H54 (cell line): ENCODE measurements at places on chromosomes 12 and 14.

DNA sequence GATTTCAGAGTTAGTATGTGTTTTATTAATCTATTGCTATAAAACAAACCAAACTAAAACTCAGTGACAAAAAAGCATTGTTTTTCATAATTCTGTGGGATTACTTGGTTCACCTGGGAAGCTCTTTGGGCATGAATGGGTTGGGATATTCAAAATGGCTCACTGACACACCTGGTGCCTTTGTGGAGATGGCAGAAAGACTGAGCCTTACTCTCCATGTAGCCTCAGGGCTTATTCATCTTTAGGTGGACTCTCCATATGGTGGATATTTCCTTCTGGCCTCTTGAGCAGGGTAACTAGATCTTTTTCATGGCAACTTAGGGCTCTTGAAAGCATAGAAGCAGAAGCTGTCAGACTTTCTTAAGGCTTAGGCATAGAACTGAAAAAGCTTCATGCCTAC is 1102.8 kb upstream of the SEL1L start:
- DNase-seq = no peak

- DNase-seq = no peak
Measured at GRCh38 chr14:20472536-20473169, 3.4 kb downstream of the PNP start.

DNA sequence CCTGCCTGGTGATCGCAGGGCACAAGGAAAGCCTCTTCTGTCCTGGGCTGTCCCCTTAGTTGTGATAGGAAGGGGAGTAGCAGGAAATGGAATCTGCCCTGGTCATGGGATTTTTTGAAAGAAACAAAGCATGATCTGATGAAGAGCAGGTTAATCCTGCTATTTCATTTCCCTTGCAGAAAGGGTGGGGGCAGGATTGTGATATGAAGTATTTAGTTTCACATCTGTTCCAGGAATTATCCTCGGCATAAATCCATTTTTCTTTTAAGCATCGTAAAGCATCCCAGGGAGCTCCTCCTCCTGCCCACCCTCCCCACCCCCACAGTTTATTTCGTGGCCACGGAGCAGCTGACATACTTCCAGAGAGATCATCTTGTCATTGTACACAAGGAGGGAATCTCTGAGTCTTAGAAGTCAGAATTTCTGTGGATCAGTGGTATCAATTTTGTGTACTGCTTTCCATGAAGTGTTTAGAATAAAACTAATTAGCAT is 53.1 kb downstream of the TGFB3 start:
- DNase-seq = no peak

- no peak for DNase-seq
Measured at GRCh38 chr14:95440496-95440895, 76.0 kb downstream of the SYNE3 start.

GRCh38 chr14:51293149-51293911 is 53.3 kb downstream of the TMX1 start:
- DNase-seq = no peak

DNA sequence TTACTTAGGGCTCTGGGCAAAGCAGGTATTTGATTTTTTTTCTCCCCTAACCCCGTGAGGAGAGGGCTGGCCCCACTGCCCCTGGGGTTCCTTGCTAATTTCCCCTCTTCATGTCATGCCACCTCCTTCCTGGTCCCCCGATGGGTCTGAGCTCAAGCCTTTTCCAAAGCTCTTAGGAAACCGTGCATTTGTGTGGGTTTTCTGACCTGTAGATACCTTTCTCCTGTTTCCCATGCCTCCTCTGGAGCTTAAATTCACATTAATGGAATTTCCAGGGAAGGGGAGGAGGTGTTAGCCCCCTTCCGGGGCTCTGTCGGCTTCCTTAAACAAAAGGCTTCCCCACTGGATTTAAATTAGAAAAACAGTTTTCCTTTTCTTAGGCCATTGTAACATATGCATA is 12.6 kb downstream of the SFSWAP start:
- DNase-seq = no peak

DNA sequence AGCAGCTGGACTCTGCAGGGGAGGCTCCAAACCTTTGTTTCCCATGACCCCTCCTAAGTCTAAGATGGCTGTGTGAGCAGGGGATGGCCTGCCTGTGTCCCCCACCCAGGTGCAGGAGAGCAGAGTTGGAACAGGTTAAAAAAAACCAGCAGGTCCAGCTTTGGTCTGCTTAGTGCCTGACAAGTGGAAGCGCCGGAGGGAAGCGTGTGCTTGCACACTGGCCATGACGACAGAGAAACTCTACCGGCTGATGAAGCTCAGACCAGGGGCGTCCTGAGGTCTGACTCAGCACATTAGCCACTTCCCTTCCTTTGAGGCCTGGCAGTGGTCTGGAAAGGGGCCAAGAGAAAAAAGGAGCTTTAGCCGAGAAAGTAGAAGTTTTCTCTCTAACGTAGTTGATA is 280.1 kb downstream of the VRK1 start:
- DNase-seq = peak; percentile 72

DNA sequence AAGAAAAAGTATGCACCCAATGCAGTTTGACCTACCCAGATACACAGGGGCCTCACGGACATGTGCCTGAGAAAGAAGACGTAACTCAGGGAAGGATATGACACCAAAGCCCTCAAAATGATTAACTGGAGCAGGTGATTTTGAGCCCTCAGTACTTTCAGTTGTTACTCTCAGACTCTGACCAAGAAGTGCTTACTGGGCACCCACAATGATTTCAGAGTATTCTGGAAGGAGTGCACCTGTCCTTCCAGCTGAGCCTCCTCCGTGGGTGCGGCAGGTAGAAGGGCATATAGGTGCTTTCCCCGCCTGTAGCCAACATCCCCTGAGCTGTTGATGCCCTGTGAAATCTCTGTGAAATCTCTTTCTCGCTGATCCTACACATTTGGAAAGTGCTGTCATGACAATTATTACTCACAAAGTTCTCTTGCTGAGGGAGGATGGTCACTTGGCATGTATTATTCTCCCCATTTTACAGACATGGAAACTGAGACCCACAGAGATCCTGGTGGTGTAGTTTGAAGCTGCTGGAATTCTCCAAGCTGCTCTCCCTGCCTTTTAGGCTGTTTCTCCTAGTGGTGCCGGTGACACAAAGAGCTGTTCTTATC is 154.3 kb upstream of the CCND2 start:
- DNase-seq = no peak

DNA sequence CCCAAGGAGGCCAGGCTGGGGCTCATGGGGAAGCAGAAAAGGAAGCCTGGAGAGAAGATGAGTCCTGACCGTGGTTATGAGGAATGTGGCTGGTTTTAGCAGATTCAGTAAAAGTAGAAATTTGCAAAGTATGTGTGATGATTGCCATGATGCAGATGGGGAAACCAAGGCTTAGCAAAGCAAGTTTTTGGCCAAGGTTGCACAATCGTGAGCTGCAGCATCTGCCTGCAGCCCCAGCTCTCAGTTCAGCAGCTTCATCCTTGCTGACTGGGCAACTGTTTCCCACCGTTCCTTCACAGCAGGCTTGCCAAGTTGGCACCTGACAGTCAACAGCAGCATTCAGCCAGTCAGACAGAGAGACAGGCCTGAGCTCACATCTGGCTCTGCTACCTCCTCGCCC is 656.7 kb downstream of the MED13L start:
- no peak for DNase-seq

DNA sequence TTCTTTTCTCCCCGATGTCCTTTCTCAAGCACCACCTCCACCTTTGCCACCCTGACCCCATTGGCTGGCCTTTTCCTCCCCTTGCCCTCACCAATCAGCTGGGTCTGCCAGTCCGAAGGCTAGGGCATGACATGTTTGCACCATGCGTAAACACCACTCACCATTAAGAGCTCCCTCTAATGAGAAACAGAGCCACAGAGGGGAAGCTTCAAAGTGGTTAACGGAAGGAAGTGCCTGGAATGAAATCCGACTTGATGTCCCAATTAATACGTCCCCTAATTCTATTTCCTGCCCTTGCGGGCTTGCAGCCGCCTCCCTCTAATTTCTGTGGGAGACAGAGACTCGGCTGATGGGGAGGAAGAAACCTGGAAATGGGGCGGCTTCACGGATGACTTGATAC is 318.5 kb upstream of the TBX3 start:
- DNase-seq = no peak

GRCh38 chr12:58914457-58914856 is 5.8 kb downstream of the LRIG3 start:
- no peak for DNase-seq

- no peak for DNase-seq
Measured at GRCh38 chr14:22907429-22907828, 11.5 kb downstream of the RBM23 start.

GRCh38 chr12:75553398-75553797 is 42.0 kb upstream of the KRR1 start:
- DNase-seq = no peak

DNA sequence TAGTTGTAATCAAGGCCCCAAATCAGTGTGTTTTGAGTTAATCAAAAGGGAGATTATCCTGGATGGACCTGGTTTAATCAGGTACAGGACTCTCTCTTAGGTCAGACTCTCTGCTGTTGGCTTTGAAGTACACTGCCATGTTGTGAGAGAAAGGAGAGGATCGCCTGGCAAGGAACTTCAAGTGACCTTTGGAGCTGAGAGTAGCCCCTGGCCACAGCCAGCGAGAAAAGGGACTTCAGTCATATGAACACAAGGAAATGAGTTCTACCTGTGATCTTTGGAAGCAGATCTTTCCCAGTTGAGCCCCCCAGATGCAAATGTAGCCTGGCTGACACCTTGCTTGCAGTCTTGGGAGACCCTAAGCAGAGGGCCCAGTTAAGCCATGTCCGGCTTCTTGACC is 68.3 kb upstream of the CPM start:
- DNase-seq = no peak

- DNase-seq = no peak
Measured at GRCh38 chr12:30278401-30278800, 417.3 kb downstream of the IPO8 start.

GRCh38 chr12:70121562-70121961 is 121.7 kb upstream of the CNOT2 start:
- no peak for DNase-seq

GRCh38 chr14:77372304-77372841 is 4.5 kb downstream of the TMED8 start:
- DNase-seq = no peak

- peak; percentile 87 for DNase-seq
Measured at GRCh38 chr12:27014085-27014858, at the start of gene TM7SF3. Gene TM7SF3, minus strand, starts transcription at chr12:27014384. Its CDS starts 216 bp downstream, at chr12:27014168.

- DNase-seq = no peak
Measured at GRCh38 chr12:99444859-99445316, 202.7 kb upstream of the GARIN6 start.

DNA sequence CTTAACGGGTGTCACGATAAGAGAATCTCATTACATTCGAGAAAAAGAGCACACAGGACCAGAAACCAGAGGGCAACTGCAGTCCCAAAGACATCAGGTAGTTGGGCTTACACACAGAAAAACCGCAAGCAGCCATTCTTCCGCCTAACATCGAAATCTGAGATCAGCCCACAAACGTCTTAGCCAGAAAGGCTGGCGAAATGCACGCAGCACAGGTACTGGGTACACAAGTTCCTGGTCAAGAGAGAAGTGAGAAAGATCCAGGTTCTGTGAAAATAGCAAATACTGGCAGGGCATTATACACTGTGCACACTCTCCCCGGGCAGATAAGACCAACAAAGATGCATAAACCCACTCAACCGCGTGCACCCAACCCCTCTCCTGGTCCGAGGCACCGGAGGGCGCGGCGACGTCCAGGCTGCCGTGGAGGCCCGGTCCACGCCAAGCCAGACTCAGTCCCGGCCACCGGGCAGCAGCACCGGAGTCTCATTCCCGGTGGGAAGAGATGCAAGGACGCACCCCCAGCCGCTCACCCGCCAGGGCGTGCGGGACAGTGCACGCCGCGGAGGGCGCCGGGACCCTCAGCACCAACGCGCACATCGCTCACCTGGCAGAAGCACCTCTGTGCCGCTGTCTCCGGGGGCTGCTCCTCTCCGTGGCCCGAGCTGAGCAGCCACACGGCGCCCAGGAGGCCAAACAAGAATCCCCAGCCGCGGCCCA is 437 bp downstream of the ERO1A start:
- no peak for DNase-seq

DNA sequence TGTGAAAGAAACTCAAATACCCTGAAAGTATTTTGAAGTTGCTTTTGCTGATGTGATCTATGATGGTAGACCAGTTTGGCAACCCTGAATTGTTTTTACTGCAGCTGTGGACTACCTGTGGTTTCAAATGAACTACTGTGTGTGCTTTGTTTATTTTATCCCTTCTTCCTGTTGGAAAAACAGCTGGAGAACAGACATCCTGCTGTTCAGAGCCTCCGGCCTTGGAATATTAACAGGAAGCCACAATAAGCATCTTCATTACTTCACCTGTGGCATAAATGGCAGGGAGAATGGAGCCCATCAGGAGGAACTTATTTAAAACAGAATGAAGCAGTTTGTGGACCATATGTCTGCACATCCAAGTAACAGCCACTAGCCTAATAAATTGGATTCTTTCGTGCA is 104.8 kb downstream of the DUSP6 start:
- no peak for DNase-seq

- DNase-seq = no peak
Measured at GRCh38 chr12:106188256-106188655, 49.5 kb upstream of the NUAK1 start.

- peak; percentile 84 for DNase-seq
Measured at GRCh38 chr12:131104463-131105350, 151.0 kb downstream of the ADGRD1 start.

DNA sequence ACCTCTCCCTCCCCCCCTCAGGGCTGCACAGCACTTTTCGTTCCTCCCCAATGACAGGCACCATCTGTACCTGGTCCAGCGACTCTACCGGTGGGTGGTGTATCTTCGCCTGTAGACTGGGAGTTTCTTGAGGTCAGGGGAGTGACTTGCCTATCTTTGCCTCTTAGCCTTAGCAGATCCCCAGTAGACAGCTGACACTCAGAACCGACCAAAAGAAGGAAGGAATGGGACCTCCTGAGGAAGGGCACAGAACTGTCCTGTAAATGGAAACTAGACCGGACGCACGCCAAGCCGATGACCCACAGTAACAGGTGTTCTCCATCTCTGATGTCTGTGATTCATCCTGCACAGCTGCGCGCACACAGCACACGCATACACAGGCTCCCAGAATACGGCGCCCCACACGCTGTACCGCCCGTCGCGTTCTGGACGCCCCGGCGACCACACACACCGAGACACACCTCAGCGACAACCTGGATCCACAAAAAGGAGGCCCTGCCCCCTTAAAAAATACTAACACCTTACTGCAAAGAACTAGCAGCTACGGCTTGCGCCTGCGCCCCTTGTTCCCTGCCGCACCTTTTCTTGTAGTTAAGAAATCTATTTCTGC is 673 bp upstream of the TTC9 start:
- peak; percentile 44 for DNase-seq

DNA sequence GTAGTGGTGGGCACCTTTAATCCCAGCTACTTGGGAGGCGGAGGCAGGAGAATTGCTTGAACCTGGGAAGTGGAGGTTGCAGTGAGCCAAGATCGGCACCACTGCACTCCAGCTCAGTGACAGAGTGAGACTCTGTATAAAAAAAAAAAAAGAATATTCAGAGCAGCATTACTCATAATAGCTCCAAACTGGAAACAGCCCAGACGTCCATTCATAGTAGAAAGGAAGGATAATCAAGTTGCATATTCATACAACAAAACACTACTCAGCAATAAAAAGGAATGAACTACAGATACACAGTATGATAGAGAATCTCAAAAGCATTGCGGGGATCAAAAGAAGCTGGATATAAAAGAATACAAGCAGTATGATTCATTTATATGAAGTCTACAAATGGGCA is 19.1 kb downstream of the TMEM30B start:
- no peak for DNase-seq

- no peak for DNase-seq
Measured at GRCh38 chr12:3145033-3145432, 67.9 kb downstream of the TSPAN9 start.
